ENCODE measurements at places on chromosomes 6 and 20. TPM values are rescaled to one million over a fixed set of nuclear protein-coding genes. Genes with fewer than 3 reads are reported as not detected.

DNA sequence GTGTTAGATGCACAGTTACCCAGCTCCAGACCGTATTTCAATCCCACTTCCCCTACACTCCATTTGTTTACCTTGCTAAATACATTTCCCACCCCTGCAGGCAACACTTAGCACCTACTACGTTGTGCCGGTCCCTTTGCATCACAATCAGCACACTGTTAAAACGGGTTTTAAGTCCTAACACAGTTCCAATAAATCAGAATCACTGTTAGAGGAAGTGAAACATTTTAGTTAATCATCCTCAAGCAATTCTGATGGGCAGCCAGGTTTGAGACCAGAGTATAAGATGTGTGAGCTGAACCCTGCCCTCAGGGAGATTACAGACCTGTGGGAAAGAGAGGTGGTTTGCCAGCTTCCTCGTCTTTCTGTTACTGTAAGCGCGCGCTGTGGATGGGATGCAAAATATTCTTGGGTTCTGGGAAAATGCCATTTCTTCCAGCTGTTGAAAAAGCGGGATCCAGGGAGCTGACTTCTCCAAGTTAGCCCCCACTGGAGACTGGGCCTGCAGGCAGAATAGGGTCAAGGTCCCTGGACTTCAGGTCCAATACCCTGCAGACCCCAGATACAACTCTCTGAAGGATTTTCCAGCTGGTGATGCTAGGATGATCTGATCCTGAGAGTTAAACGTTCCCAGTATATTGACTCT lies 3.1 kb downstream of the ZCCHC3 start:
- no peak overlapping the region for H3K27ac ChIP-seq
- no peak overlapping the region for H3K4me3 ChIP-seq
- peaks cover 12% of the 10 kb centered on the region for H3K4me1 ChIP-seq
- DNase-seq, result no peak
- H3K27me3 ChIP-seq, result no peaks in the 10 kb centered on the region

GRCh38 chr6:20633566-20634340 lies 99.5 kb downstream of the CDKAL1 start:
- H3K27ac ChIP-seq, result no peak overlapping the region
- no peaks in the 10 kb centered on the region for H3K27me3 ChIP-seq
- no peaks in the 10 kb centered on the region for H3K4me1 ChIP-seq
- no peaks in the 10 kb centered on the region for H3K36me3 ChIP-seq
- DNase-seq, result no peak
- H3K4me3 ChIP-seq, result no peak overlapping the region

DNA sequence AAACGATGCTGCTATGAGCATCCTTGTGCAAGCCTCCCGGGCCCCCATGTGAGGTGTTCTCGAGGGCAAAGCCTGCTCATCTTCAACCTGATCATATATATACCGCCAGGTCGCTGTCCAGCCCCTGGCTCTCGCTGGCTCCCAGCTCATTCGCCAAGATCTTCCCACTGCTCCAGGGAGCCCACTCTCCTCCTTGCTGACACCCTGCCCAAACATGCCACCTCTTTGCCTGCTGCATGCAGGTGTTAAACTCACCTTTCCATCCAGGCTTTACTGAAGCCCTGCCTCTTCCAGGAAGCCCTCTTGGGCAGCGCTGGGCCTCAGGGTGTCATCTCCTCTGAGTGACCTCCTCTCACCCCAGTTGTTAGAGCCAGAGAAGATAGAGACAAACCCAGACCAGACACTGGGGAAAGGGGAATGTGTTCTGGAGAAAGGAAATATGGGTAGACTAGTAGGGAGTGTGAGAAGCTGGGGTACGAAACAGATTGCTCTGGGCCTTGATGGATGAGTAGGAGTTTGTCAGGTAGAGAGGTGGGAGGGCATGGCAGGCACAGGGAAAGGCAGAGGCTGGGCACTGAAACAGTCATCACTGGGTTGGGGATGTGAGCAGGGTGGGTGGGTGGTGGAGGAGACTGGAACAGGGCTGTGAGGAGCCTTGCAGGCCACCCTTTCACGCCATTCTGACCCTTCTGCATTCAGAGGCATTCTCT lies 1.2 kb upstream of the DLGAP4 start:
- H3K4me3 ChIP-seq, result no peak overlapping the region
- no peaks in the 10 kb centered on the region for H3K36me3 ChIP-seq
- H3K4me1 ChIP-seq, result no peaks in the 10 kb centered on the region
- H3K27me3 ChIP-seq, result peaks cover 90% of the 10 kb centered on the region
- no peak for DNase-seq

The ATRN gene
- total RNA-seq, result 7.4 TPM

The TPX2 gene
- 75.6 TPM for total RNA-seq

The SYCP2L gene
- total RNA-seq, result 0.99 TPM

The CASS4 gene
- total RNA-seq, result 2.8 TPM

- H3K4me3 ChIP-seq, result peak overlapping the region; percentile 47
Measured at GRCh38 chr6:42040856-42041480, 9.4 kb upstream of the TAF8 start.

The PTCRA gene
- total RNA-seq, result 145 TPM

DNA sequence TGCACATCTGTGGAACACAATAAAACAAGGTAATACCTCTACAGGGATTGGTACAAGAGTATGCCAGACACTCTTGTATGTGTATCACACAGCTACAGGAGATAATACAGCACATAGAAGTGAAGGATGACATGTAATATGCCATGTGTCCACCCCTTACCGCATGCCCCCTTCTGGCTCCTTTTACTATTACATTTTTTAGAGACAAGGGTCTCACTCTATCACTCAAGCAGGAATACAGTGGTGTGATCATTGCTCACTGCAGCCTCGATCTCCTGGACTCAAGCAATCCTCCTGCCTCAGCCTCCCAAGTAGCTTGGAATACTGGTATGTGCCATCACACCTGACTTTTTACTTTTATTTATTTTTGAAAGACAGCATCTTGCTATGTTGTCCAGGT lies 4.2 kb upstream of the NCR3 start:
- no peak for DNase-seq
- H3K36me3 ChIP-seq, result no peaks in the 10 kb centered on the region
- no peak overlapping the region for H3K27ac ChIP-seq
- H3K4me1 ChIP-seq, result peaks cover 21% of the 10 kb centered on the region
- no peaks in the 10 kb centered on the region for H3K27me3 ChIP-seq

GRCh38 chr20:5551621-5552020 lies 198.6 kb upstream of the SHLD1 start:
- H3K4me3 ChIP-seq, result no peak overlapping the region
- peaks cover 3% of the 10 kb centered on the region for H3K4me1 ChIP-seq
- H3K27ac ChIP-seq, result no peak overlapping the region
- DNase-seq, result no peak

DNA sequence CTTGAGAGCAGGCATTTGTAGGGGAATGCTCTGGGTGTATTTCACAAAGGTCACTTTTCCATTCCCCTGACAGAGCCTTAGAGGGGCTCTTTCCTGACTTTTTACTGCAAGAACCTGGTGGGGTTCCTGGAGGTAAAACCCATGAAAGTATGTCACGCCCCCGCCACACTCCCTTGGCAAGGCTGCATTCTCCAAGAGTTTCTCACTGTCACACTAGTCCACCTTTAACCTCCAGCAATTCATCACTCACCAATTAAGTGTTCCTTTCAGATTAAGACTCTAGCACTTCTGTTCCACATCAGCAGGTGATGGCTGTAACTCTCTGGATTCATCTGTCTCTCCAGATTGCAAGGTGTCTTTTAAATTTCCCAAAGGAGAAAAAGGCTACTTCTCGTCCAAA lies 32.7 kb upstream of the NKX2-4 start:
- H3K4me1 ChIP-seq, result no peaks in the 10 kb centered on the region
- H3K27ac ChIP-seq, result no peak overlapping the region
- H3K27me3 ChIP-seq, result peaks cover 2% of the 10 kb centered on the region
- H3K36me3 ChIP-seq, result no peaks in the 10 kb centered on the region
- no peak overlapping the region for H3K4me3 ChIP-seq

DNA sequence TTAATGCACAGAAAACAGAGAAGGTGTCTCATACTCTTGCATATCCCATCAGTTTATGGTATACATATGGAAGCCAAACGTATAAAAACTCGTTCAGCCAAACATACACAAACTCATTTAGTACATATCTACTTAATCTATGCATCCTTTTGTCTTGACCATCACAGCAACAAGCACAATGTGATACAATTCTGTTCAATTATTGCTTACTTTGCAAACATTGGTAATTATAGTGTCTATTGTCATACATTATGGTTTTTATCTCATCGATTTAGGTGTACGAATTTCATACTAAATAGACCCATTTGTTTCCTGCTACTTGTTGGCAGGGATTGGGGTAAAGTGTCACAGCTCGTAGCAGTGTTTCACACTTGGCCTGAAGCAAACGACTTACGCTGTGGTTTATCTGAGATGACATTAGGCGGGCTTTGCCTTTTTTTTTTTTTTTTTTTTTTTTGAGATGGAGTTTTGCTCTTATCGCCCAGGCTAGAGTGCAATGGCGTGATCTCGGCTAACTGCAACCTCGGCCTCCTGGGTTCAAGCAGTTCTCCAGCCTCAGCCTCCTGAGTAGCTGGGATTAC lies 425.9 kb upstream of the JARID2 start:
- peaks cover 3% of the 10 kb centered on the region for H3K4me1 ChIP-seq
- H3K27ac ChIP-seq, result no peak overlapping the region
- no peaks in the 10 kb centered on the region for H3K27me3 ChIP-seq
- no peak overlapping the region for H3K4me3 ChIP-seq
- DNase-seq, result no peak

DNA sequence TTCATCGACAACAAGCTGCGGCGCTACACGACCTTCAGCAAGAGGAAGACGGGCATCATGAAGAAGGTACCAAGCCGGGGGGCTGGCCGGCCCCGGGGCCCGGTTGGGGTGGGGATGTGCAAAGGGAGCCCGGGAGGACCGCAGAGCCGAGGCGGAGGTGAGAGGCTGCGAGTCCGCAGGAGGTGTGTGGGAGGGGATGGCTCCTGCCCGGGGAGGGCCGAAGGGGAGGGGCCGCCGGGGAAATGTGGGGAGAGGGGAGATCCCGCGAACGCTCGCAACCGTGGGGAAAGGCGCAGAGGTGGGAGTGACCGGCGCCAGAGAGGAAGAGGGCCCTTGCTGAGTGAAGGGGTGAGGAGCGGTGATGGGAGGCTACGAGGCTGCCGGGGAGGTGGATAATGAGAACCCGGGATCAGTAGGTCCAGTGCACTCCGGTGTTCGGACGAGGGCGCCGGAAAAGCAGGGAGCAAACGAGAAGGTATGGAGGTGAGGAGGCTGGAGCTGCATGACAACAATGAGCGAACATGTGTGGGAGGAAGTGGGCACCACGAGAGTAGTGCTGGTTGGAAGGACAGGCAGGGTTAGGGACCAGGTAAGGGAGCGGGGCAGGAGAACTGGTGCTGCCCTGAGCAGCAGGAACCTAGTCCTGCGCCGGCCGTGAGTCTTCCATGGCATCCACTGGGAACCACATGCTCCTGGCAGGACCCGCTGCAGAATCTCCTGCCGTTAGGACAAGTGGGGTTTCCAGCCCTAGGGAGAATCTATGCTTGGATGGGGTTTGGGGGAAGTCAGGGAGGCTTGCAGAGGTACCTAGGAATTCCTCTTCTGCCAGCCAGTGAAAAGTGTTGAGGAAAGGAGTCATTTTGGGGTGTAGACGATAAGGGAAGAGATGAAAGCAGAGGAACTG lies 1.3 kb downstream of the SRF start:
- H3K27ac ChIP-seq, result peak overlapping the region; percentile 93
- H3K27me3 ChIP-seq, result peaks cover 2% of the 10 kb centered on the region
- peaks cover 30% of the 10 kb centered on the region for H3K36me3 ChIP-seq
- peak overlapping the region; percentile 88 for H3K4me3 ChIP-seq
